ENCODE measurements at places on chromosomes 2 and 18.

DNA sequence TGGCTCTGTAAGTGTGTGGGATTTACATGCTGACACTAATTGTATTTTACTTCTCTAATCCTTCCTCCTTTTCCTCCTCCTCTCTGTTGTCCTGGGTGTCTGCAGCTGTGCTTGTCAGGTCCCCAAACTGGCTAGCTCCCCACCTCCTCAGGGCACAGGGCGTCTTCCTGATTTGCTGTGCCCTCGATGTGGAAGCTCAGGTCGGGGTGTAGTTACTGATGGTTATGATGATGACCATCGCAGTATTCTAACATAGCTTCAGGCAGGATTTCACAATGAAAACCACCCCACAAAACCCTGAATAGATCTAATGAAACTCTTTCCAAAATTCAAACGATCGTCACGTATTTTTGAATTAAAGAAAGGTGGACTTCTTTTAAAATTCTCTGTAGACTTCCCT lies 428.4 kb downstream of the TGIF1 start:
- no peak for DNase-seq

GRCh38 chr2:176599796-176600485 lies 330.7 kb downstream of the MTX2 start:
- DNase-seq: no peak

DNA sequence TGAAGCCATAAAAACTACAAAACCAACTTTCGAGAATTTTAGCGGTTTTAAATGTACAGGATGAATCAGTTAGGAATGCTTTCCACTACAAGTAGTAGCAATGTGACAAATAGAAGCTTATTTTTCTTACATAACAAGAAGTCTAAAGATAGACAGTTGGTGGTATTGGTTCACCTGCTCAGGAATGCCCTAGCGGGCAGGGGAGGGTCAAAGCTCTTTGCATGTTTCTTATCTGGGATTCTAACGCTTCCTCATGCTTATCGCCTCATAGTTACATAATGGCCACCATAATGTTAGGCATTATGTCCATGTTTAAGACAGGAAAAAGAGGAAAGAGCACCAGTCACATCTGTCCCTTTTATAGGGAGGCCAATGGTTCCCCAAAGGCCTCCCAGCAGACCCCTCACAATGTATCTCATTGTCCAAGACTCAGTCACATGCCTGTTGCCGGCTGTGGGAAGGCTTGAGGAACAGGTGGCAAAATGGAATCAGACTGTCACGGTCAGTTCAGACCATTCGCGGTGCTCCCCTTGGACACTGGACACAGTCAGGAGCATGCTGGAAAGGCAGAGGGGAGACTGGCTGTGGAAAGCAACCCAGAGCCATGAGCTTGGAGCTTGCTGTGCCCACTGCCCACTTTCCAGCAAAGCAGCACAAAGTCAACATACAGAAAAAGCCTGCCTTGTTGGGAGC lies 69.4 kb upstream of the ODC1 start:
- no peak for DNase-seq

- no peak for DNase-seq
Measured at GRCh38 chr18:58860747-58861231, 3.9 kb upstream of the ZNF532 start.

- DNase-seq: no peak
Measured at GRCh38 chr2:186256540-186256939, 229.5 kb upstream of the ZC3H15 start.

DNA sequence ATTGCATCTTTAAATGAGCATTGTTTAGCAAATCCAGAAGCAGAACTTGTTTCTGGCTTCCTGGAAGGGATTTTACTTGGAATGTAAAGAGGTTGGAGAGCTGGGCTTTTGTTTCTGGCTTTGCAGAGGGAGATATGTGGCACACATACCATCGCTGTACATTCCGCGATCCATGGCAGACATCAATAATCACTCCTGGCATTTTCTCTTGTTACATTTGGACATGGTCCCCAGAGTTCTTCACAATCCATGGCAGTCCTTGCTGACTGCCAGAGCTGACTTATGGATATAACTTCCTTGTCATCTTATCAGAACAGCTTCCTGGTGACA lies 445.6 kb upstream of the SPRED2 start:
- no peak for DNase-seq

DNA sequence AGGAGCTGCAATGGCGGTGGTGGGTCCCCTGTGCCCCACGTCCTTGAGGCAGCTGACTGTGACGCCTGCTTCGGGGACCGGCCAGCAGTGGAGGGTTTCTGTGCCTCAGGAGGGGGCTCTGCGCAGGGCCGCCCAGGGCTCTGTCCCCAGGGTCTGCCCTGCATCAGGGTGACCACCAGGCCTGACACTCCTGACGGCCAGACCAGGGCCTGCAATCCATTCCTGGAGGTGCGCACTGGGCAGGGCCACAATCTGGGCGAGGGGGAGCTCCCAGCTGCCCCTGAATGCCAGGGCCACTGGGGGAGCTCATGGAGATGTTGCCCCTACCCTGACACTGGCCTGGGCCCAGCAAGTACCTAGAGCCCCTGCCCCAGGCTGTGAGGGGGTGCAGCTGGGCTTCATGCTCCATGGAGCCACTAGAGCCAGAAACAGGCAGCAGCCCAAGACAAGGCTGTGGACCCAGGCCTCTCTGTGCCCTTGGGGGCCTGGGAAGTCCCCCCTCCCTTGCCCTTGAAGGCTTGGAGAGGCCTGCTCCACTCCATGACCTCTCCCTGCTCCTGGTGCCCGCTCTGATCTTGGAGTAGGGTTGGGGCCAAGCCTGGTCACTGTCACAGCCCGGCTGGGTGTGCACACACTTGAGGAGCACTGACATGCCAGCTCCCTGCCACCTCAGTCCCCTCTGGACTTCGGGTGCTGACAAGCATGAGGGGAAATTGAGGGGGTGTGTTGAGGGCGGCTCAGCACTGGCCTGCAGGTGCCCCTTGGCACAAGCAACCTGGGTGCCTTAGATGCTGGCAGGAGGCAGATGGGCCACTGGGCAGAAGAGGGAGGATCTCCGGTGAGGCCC lies 55.9 kb downstream of the LDAH start:
- no peak for DNase-seq

- DNase-seq: no peak
Measured at GRCh38 chr18:24381126-24381525, 16.5 kb downstream of the OSBPL1A start.

DNA sequence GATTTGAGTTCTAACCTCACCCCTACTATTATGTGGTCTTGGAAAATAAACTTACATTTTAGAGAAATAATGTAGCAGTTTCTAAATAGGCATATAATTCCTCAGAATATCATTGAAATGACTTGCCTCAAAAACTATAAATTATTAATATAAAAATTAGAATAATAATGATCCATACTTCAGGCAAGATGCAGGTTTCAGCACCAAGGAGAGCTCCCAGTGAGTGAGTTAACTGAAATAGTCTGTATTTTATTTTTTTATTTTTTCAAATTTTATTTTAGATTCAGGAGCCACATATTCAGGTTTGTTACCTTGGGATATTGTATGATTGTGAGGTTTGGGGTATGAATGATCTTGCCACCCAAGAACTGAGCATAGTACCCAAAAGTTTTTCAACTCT lies 472.2 kb upstream of the DCC start:
- DNase-seq: no peak

- DNase-seq: peak; percentile 16
Measured at GRCh38 chr2:203960811-203961210, 24.2 kb downstream of the ICOS start.

GRCh38 chr2:144208924-144209323 lies 311.0 kb downstream of the ZEB2 start:
- DNase-seq: no peak

DNA sequence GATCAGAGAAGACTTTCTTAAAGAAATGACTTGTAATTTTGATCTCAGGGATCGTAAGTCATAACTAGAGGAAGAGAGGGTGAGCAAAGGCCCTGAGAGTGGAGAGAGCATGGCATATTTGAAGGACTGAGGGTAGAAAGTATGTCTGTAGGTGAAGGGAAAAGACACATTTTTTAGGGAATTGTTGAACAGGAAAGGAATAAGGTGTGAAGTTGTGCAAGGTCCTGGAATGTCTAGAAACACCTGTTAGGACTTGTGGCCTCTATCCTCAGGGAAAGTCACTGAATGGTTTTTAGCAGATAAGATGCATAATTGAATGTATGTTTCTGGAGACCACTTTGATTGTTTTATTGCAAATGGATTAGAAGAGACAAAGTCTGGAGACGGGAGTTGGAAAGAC lies 62.5 kb upstream of the ACTR3 start:
- no peak for DNase-seq

DNA sequence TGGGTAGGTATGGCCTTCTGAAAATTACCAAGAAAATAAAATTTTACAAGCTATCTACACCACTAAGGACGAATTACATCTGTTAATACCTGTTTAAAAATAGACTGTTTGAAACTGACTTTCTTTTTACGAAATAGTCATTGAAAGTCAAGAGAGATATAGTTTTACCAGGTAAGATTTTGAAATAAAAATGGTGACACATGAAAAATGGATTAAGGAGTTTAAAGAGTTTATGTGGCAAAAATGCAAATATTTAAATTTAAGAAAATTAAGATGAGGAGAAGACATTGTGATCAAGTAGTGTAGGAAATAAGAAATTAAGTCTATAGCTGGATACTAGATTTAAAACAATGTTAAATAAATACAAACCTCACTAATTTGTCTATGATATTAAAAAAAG lies 271.5 kb downstream of the TRIB2 start:
- DNase-seq: no peak

DNA sequence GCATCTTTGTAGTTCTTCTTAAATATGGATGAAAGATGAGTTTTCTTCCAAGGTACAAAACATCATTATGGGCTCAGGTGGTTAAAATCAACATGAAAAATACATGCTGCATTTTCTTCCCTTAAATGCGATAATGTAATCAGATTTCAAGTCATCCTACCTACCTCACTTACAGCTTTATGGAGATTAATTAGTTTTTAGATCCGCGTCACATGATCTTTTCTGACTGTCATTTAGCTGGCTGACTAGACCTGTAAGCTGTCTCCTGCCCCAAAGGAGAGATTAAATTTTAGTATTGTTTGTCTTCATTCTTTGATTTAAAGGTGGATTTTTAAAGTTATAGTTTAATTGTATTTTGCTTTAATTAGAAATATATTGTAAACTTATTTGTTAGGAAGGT lies 678.0 kb upstream of the ZEB2 start:
- DNase-seq: no peak

GRCh38 chr2:125581557-125581956 lies 1074.4 kb upstream of the GYPC start:
- DNase-seq: no peak

DNA sequence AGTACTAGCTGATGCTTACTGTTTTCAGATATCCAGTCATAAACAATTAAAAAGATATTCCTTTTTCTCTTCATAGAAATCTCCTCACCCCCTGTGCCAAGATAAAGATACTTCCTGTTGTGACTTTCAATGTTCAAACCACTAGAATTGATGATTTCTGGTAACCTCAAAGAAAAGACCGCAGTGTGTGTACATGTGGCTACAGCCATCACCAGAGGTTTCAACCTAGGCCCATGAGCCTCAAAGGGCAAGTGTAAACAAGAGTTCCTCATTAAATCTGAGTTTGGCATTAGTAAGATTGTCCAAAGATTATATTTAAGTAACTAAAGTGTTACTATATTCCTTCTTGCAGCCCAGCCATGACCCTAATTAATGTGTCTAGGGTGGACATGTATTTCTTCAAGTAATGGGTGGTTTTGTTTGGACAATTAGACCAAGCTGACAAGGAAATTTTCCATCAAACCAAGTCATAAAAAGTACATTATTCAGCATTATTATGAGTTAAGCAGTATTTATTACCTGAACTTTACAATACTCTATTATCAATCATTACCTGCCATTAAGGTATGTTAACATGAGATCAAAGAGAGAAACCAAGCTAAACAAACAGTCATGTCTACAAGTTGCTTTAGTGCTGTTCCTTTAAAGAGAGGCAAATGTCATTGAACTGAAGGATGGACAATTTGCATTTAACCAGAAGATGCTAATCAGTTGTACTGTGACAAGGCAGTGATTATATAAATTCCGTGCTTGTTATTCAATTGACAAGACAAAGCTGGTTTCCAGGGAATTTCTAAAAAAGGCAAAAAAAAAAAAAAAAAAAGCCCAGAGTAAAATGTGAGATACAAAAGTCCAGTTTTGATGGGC lies 382.7 kb downstream of the LNPK start:
- no peak for DNase-seq

- DNase-seq: no peak
Measured at GRCh38 chr2:8139668-8140200, 542.1 kb upstream of the ID2 start.

GRCh38 chr2:148461876-148462275 lies 182.7 kb upstream of the EPC2 start:
- no peak for DNase-seq

DNA sequence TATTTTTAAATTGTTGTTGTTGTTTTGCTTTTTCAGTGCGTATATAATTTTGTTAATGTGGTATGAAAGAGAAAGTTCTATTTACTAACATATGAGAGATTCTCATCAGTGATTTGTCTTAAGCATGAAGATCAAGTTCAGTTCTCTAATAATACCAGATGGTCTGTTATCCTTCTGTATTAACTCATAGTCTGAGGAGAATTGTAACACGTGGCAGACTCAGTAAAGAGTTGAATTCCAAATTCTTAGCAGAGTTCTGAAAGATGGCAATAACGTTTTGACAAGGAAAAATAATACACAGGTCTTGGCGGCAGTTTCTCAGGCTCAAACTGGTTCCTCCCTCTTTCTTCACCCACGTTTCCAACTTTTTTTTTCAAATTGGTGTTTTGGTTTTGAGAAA lies 17.2 kb upstream of the COL3A1 start:
- DNase-seq: no peak

GRCh38 chr2:219331560-219332213 lies 857 bp downstream of the RESP18 start:
- DNase-seq: no peak

GRCh38 chr2:216855605-216856004 lies 4.3 kb downstream of the TNP1 start:
- DNase-seq: no peak

DNA sequence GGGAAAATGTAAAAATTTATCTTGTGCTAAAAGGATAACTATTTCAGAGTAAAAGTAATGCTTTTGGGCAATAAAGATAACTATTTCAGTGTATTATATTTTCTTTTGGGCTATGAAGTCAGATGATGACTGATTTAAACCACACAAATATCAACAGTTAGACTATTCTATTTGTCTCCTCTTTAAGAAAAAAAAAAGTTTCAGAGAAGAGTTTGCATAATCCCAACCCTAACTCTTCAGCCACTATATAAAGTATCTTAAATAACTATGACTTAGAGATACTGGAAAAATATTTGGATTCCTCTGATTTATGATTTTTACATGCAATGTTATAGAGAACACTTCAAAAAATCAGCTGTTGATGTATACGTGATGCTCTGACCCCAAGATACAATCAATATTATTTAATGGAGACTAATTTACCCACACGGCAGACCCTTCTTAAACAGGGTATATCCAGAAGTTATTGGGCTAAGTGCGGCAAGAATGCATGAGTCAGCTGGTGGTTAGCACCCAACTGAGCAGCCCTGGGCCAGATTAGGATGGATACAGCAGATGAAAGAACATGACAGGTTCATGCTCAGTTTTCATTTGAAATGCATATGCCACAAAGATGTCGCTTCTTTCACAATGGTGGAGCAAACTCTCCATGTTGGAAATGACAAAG lies 279.0 kb downstream of the AFF3 start:
- DNase-seq: no peak

Data from AG04449 (cell line).